ENCODE measurements at places on chromosomes 3 and 15.
A peak's percentile ranks its signal among the peaks of the same experiment; 100 is the strongest.

DNA sequence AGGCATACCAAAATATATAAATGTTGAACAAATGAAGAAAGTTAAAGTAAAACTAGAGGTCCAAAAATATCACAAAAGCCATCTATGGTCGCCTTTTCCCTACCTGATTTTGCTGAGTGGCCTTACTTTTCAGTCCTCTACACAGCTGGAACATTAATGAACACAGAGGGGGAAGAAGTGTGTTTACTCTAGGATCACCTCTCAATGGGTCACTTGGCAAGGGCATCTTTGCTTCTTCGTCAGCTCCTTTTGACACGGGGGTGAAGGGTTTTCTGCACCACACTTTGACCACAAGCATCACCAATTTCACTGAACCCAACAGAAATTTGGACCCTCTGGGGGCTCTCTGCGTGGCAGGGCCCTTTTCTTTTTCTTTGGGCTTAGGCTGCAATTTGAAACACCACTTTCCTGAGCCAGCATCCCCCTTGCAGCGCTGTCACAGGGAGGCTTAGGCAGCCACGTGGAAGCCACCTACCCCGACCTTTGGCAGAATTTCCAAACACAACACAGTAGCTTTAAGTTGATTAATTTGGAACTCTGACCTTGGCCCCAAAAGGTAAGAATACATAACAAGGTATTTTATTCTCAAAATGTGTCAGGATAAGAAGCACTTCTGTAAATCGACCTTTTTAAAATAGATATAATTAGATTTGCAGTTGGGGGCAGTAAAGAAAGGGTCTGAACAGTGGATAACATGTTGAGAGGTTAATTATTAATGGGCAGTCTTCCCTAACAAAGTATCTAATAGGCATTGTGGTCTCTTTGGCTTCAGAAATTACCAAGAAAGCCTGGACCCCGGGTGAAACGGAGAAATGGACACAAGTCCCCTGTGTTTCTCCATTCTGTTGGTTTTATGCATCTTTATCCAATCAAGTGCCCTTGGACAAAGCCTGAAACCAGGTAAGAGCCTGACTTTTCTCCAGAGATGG, at the start of gene LIPC:
Gene LIPC (plus strand): TSS at position 771 of the 929 bp plus-strand sequence. CDS start 42 bp downstream, at position 813.
- H3K4me1 ChIP-seq, result peaks cover 8% of the 10 kb centered on the region
- H3K4me3 ChIP-seq, result no peak within 1 kb of the TSS
- H3K36me3 ChIP-seq, result no peaks in the 10 kb centered on the region
- DNase-seq, result no peak
- no peaks in the 10 kb centered on the region for H3K27me3 ChIP-seq

- H3K27ac ChIP-seq, result no peak overlapping the region
- peak; percentile 86 for DNase-seq
- no peaks in the 10 kb centered on the region for H3K4me1 ChIP-seq
- no peaks in the 10 kb centered on the region for H3K36me3 ChIP-seq
- no peak overlapping the region for H3K4me3 ChIP-seq
Measured at GRCh38 chr3:169432708-169433432, 230.6 kb downstream of the MECOM start.

DNA sequence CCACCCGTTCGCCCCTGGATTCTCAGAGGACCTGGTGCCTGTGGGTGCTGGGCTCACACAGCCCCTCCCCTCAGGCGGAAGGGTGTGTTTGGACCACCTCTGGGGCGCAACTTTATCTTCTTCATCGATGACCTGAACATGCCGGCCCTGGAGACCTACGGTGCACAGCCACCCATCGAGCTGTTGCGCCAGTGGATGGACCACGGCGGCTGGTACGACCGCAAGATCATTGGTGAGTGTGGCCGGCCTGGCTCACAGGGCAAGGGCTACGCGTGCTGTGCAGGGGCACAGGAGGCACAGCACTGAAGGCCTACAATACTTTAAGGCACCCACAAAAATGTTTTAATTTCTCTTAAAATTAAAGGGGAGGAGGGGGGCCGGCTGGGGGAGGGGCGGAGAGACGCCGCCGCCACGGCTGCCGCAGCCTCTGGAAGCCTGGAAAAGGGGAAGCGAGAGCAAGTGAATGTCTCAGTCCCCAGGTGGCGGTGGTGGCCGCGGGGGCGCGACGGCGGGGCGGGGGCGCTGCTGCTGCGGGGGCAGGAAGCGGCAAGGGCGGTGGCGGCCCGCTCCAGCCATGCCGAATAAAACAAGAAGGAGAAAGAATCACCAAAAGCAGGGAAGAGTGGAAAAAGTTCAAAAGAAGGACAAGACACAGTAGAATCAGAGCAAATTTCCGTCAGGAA, 56.8 kb downstream of the DNAH1 start:
- H3K4me1 ChIP-seq, result peaks cover 25% of the 10 kb centered on the region
- H3K27ac ChIP-seq, result no peak overlapping the region
- H3K4me3 ChIP-seq, result no peak overlapping the region
- H3K36me3 ChIP-seq, result no peaks in the 10 kb centered on the region
- H3K27me3 ChIP-seq, result no peaks in the 10 kb centered on the region
- no peak for DNase-seq

DNA sequence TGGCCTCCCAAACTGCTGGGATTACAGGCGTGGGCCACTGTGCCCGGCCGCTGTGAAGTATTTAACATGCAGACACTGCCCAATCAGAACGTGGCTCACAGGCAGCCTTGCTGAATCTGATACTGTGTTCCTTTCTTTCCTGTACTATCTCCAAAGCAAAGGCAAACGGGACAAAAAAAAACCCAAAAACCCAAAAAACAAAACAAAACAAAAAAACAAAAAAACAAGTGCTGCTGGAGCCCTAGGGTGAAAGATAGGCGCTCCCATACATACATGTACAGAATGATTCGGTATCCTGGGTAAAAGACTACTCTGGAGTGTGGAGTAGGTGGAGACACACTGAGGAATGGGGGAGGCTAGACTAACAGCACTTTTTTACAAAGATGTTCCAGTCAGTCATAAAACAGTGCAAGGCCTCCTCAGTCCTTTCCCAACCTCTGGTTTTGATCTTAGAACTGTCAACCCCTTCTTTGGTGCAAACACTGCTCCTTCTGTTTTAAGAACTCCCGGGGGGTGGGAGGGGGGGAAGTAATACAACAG, 7.7 kb upstream of the MAP1A start:
- H3K27ac ChIP-seq, result no peak overlapping the region
- H3K27me3 ChIP-seq, result no peaks in the 10 kb centered on the region
- H3K36me3 ChIP-seq, result no peaks in the 10 kb centered on the region
- no peak for DNase-seq
- H3K4me1 ChIP-seq, result peaks cover 7% of the 10 kb centered on the region

GRCh38 chr3:122315619-122316018, 9.4 kb upstream of the CSTA start:
- H3K4me3 ChIP-seq, result no peak overlapping the region
- H3K36me3 ChIP-seq, result no peaks in the 10 kb centered on the region
- H3K4me1 ChIP-seq, result no peaks in the 10 kb centered on the region
- DNase-seq, result no peak

DNA sequence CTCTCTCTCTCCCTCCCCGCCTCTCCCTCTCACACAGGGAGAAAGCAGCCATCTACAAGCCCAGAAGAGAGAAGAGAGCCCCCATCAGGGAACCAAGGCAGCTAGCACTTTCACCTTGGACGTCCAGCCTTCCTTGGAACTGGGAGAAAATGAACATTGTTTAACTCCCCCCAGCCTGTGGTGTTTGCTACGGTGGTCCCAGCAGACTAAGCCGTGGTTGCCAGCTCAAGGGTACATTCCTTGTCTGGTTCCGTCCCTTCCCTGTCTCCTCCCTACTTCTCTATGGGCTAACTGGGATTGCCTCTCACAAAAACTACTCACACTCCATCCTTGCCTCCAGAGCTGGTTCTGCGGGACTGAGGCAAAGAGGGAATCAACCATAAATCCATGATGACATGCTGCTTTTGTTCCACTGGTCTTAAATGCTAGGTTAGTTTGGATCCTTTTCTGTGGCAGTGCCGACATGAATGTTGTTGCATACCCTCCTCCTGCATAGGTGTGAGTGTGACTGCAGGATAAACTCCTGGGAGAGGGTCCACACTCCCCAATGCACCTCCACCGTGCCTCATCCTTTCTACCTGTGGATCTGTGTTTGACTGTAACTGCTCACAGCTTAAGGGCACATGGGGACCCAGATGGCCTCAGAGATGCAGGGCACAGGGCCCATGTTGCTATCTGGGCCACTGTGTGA, 12.0 kb downstream of the C3orf22 start:
- H3K27ac ChIP-seq, result no peak overlapping the region
- H3K4me3 ChIP-seq, result no peak overlapping the region
- no peak for DNase-seq
- no peaks in the 10 kb centered on the region for H3K36me3 ChIP-seq
- no peaks in the 10 kb centered on the region for H3K27me3 ChIP-seq

DNA sequence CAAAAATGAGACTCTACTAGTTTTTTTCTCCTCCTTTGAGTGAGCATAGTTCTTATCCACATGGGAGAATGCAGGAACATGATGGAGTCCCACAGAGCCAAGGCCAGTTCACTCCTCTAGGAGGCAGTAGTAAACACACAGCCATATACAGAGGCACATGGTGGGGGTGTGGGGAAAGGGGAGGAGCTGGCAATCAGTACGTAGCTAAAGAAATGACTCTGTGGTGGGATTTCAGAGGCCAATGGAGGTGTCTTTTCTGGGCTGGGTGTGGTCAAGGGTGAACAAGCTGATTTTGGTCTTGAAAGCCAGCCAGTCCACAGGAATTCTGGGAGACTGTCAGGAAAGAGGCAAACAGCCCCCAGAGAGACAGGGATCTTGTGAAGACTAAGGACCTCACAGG, 6.6 kb upstream of the RAB11A start:
- H3K27ac ChIP-seq, result no peak overlapping the region
- H3K4me3 ChIP-seq, result no peak overlapping the region
- no peaks in the 10 kb centered on the region for H3K27me3 ChIP-seq
- H3K4me1 ChIP-seq, result no peaks in the 10 kb centered on the region

- H3K27me3 ChIP-seq, result no peaks in the 10 kb centered on the region
- no peak overlapping the region for H3K4me3 ChIP-seq
- no peaks in the 10 kb centered on the region for H3K4me1 ChIP-seq
- peak; percentile 40 for DNase-seq
- H3K36me3 ChIP-seq, result no peaks in the 10 kb centered on the region
Measured at GRCh38 chr3:39716849-39717248, 92.6 kb upstream of the MYRIP start.

GRCh38 chr3:196273655-196274054, 13.9 kb downstream of the PCYT1A start:
- peaks cover 9% of the 10 kb centered on the region for H3K36me3 ChIP-seq
- no peak overlapping the region for H3K4me3 ChIP-seq
- H3K4me1 ChIP-seq, result no peaks in the 10 kb centered on the region

DNA sequence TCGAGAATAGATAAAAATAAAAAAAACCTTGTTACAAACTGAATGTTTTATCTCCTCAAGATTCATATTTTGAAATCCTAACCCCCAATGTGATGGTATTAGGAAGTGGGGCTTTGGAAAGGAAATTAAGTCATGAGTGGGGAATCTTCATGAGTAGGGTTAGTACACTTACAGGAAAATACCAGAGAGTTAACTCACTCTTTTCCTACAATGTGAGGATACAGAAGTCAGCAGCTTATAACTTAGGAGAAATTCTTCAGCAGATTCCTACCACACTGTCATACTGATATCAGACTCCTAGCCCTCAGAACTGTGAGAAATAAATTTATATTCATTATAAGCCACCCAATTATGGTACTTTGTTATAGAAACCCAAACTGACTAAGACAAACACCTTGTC, 453.1 kb downstream of the GBE1 start:
- H3K27me3 ChIP-seq, result no peaks in the 10 kb centered on the region
- no peaks in the 10 kb centered on the region for H3K4me1 ChIP-seq
- no peak for DNase-seq
- H3K4me3 ChIP-seq, result no peak overlapping the region

DNA sequence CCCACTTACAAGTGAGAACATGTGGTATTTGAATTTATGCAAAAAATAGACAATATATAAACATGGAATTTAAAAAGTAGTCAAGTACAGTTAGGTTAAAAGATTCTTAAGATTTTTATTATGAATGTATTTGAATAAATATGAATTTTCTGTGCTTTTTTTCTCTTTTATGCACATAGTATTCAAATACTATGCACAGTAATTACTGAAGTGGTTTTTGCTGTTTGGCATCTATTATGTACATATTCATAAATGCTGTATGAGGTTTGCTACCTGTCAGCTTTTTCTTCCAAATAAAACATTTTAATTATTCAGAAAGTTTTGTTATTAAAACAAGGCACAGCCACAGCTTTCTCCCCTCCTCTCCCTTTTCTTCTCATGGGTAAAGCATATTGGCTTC, 1272.7 kb downstream of the NSUN3 start:
- H3K27me3 ChIP-seq, result no peaks in the 10 kb centered on the region
- no peaks in the 10 kb centered on the region for H3K36me3 ChIP-seq
- no peaks in the 10 kb centered on the region for H3K4me1 ChIP-seq
- H3K27ac ChIP-seq, result no peak overlapping the region
- H3K4me3 ChIP-seq, result no peak overlapping the region
- no peak for DNase-seq

GRCh38 chr3:145900056-145900829, 260.7 kb downstream of the PLOD2 start:
- no peaks in the 10 kb centered on the region for H3K4me1 ChIP-seq
- no peak overlapping the region for H3K4me3 ChIP-seq
- H3K27me3 ChIP-seq, result no peaks in the 10 kb centered on the region
- no peak overlapping the region for H3K27ac ChIP-seq
- DNase-seq, result no peak
- no peaks in the 10 kb centered on the region for H3K36me3 ChIP-seq

DNA sequence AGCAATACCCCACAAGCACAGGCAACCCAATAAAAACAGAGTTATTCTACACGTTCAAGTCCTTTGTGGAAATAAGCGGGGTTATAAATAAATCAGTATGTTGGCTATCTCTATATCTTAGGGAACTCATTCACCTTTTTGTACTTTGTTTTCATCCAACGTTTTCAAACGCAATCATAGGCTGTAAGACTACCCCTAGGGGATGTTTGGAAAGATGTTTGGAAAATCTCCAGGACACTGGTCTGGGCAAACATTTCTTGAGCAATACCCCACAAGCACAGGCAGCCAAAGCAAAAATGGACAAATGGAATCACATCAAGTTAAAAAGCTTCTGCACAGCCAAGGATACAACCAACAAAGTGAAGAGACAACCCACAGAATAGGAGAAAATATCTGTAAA, 70.1 kb downstream of the CLDN11 start:
- peak; percentile 34 for DNase-seq
- H3K36me3 ChIP-seq, result no peaks in the 10 kb centered on the region
- H3K4me1 ChIP-seq, result peaks cover 3% of the 10 kb centered on the region

GRCh38 chr15:78930577-78931388, 14.1 kb downstream of the CTSH start:
- DNase-seq, result no peak

GRCh38 chr3:31882431-31882830, 98.6 kb downstream of the OSBPL10 start:
- no peak for DNase-seq
- H3K4me3 ChIP-seq, result no peak overlapping the region
- no peaks in the 10 kb centered on the region for H3K36me3 ChIP-seq
- no peak overlapping the region for H3K27ac ChIP-seq
- no peaks in the 10 kb centered on the region for H3K27me3 ChIP-seq
- peaks cover 4% of the 10 kb centered on the region for H3K4me1 ChIP-seq

- no peak overlapping the region for H3K4me3 ChIP-seq
- H3K27ac ChIP-seq, result no peak overlapping the region
- no peaks in the 10 kb centered on the region for H3K36me3 ChIP-seq
- no peak for DNase-seq
- no peaks in the 10 kb centered on the region for H3K27me3 ChIP-seq
Measured at GRCh38 chr15:88487178-88487795, 19.8 kb downstream of the MRPS11 start.

- H3K36me3 ChIP-seq, result no peaks in the 10 kb centered on the region
- peaks cover 8% of the 10 kb centered on the region for H3K4me1 ChIP-seq
- H3K27me3 ChIP-seq, result no peaks in the 10 kb centered on the region
- H3K4me3 ChIP-seq, result no peak overlapping the region
Measured at GRCh38 chr15:80674245-80674614, 20.9 kb upstream of the ABHD17C start.

- H3K27ac ChIP-seq, result no peak overlapping the region
- no peak overlapping the region for H3K4me3 ChIP-seq
- DNase-seq, result no peak
- H3K27me3 ChIP-seq, result no peaks in the 10 kb centered on the region
Measured at GRCh38 chr3:25854214-25854613, 64.3 kb downstream of the OXSM start.
